Activated T-cell treated with anti-CD3 and anti-CD28 coated beads, Interleukin-2, amount 50 U/mL, for 4 hours (primary cell): ENCODE measurements at places on chromosomes 6 and 20. TPM values are rescaled to one million over a fixed set of nuclear protein-coding genes. Genes with fewer than 3 reads are reported as not detected.
A peak's percentile ranks its signal among the peaks of the same experiment; 100 is the strongest.

DNA sequence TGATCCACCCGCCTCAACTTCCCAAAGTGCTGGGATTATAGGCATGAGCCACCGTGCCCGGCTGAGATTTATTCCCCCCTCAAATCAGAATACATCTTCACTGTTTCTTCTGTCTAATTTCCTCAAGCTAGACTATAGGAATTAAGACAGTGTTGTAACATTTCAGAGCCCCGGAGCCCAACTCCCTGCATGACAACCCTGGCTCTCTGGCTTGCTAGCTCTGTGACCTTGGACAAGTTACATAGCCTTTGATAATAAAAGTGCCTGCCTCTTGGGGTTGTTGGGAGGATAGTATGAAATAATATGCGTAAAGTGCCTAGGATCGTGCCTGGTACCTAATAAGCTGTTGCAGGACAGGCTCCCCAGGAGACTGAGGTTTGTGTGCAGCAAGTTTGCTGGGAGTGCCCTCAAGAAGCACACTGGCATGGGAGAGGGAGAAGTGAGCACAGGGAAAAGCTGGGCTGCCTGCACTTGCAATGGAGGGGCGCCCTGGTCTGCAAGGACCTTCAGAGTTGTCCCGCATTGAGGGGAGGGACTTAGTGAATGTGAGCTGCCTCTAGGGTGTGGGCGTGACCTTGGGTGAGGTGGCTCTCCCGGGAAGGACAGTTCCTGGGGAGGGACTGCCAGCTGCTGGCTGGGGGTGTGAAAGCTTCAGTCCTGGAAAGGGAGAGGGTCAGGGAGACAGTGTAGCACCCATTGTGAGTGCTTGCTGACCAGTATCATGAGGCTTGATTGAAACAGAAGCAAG lies 43.4 kb downstream of the TAF8 start:
- DNase-seq, result no peak

- no peak for DNase-seq
Observed at GRCh38 chr20:41715526-41715925, 97.3 kb upstream of the CHD6 start.

DNA sequence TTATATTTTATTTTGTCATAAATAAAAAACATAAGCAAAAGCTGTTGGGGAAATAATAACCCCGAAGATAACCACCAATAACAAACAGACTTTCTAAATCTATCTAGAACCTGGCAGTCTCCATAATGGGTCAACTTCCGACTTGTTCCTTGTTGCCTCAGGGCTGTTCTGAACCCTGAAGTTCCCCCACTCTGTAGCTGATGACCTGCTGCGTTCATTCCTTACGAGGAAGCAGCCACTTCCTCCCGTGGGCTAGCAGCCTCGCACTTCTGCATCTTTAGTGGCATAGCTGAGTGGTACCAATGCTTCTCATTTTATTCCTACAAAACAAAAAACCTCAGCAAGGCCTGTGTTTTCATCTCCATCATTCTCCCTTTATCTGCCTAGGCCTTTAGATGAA lies 103.0 kb downstream of the PLEKHG1 start:
- DNase-seq, result no peak

DNA sequence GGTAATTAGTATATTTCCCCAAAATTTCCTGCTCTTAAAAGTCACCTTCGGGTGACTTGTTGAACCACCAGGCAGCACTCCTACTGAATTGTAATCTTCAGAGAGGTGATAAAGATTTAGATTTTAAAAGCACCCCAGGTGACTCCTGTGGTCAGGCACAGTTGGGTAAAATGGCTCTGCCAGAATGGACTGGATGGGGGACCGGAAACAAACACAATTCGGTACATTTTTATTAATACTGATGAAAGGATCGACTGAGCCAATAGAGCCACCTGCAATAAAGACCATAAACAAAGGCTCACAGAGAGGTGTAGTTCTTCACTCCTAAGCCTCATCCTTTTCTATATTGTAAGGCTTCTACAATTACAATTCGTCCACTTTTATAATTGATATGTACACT lies 19.6 kb upstream of the FAM83C start:
- DNase-seq, result no peak

DNA sequence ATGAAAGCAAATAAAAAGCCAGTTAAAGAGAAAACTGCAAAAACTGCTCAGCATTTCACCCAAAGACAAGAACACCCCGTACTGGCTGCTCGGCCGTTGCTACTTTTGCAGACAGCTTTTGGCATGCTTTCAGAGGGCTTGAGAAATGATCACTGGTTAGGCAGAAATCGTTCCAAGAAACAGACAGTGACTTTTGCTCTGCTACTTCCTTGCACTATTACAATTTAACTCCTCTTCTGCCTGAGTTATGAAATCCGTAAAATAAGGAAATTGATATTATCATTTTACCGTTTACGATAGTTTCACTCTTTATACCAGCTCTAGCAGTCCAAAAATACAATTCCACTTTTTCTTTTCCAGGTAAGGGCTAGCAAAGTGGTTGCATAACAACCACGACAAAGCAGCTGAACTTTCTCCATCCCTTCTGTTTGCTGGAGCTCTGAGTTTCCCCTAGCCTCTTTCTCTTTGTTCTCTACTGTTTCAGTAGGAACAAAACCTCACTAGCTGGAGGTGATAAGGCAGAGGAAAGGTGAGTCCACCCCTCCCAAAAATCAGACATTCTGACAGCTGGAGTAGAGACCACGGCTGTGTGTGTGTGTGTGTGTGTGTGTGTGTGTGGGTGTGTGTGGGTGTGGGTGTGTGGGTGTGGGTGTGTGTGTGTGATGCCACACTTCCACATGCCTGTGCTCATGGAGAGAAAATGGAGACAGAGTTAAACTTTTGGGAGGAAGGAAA lies 191.8 kb upstream of the RREB1 start:
- no peak for DNase-seq

DNA sequence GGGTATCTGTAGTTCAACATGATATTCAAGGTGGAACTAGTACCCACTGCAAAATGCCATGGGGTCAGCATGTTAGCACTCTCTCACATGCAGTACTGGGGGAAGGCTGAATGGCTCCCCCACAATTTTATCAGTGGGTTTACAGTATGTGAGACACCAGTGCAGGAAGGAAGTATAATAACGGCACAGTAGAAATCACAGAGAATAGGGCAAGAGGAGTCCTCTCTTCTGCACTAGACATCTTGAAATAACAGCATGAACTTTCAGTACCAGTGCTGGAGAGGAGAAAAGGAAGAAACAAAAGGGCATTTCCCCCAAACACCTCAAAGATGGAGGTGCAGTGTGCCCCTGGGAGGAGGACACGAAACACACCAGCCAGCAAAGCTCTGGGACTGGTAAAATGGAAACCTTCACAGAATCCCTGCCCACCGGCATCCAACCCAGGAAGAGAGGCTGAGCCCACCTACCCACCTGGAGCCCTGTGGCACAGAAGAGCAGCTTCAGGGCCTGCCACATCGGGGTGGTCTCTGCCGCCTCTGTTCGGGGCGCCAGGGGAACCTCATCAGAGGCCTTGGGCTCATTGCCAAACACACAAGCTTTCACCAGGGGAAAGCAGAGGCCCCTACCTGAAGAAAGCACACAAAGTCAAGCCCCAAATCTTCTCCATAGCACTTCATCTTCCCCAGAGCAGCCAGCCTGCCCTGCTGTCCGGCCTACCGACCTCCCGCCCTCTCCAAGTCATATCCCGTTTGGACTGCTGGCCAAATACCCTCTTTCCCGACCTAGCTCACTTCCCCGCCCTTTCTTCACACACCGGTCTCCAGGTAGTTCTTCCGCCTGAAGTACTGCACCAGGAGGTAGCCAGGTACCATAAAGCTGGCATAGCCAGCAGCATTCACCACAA lies 1.2 kb downstream of the SLC35B2 start:
- peak; percentile 21 for DNase-seq

DNA sequence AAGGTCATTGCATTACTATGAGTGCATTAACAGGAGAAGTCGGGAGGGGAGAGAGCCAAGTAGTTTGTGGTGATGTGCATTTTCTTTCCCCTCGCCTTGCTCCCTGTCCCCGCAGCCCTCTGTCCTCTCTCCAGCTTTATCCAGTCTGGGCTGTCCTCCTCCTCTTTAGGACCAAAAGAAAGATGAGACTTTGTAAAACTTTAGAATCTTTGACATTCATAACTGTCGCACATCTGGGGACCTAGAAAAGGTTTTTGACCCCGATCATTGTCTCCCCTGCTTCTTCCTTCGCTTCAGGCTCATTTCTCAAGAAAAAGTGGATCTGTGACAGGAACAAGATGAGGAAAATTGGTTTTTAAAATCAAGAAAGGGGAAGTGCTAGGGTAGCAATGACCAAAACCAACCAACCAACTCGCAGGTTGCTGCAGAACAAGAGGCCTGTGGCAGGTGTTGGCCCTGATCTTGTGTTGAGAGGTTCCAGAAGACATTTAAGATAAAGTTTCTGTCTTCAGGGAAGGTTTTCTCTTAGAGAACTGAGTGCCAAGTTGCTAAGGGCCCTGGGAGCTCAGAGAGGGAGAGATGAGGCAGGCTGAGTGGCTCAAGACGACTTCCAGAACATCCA lies 17.6 kb downstream of the SYTL3 start:
- DNase-seq, result no peak

DNA sequence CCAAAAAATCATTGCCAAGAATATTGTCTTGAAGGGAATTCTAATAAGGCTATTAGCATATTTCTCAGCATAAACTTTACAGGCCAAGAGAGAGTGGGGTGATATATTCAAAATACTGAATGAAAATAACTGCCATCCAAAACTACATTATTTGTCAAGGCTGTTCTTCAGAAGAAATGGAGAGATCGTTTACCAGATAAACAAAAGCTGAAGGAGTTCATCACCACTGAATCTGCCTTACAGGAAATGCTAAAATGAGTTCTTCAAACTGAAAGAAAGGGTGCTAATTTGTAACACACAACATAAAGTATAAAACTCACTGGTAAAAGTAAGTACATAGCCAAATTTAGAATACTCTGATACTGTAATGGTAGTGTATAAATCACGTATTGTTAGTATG lies 517.0 kb downstream of the TENT5A start:
- no peak for DNase-seq

The DBNDD2 gene
- 13.3 TPM for total RNA-seq

The LINC00237 gene
- total RNA-seq, result not detected

The C20orf96 gene
- total RNA-seq, result 2.1 TPM

The TINAG gene
- total RNA-seq, result not detected

The GGTLC1 gene
- not detected for total RNA-seq
